Natural killer cell (primary cell): ENCODE measurements at places on chromosomes 1 and 21. TPM values are rescaled to one million over a fixed set of nuclear protein-coding genes. Genes with fewer than 3 reads are reported as not detected.

The ANKRD65 gene
- not detected for total RNA-seq

DNA sequence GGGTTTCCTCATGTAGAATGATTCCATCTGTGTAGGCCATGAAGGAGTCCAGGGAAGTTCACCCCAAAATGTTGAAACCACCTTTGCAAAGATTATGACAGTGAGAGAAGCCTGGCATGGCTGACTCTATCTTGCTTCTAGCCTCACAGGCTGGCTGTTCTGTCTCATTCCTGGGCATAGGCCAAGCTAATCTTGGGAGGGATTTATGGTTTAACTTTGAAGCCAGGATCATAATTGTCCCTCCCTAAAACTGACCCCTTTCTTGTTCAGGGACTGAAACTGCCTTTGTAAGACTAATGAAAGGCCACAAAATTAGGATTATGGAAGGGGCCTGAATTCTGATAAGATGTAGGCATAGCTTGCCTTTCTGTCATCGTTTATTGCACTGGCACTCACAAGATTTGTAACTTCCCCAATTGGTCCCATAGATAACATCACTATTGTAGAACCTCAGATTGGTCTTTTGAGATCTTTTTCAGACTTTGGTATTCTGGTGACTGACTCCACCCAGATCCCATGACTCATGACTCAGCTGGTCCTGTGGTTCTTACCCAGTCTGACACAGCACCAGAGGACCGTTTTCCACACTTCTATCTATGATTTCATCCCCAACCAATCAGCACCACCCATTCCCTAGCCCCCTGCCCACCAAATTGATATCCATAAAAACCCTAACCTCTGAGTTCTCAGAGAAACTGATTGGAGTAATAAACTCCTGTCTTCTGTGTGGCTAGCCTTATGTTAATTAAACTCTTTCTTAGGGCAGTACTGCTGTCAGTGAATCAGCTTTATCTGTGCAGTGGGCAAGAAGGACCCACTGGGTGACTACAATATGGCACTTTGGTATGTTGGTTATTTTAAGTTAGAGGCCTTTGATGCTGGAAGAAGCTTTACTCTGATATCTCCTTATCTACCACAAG lies 13.6 kb upstream of the LAMTOR5 start:
- H3K4me3 ChIP-seq = no peak overlapping the region
- H3K36me3 ChIP-seq = no peaks in the 10 kb centered on the region

- peak within 1 kb of the TSS; percentile 92 for H3K4me3 ChIP-seq
- no peaks in the 10 kb centered on the region for H3K36me3 ChIP-seq
- peak; percentile 95 for DNase-seq
Measured at GRCh38 chr1:179293340-179294327, at the start of gene SOAT1. Gene SOAT1 (plus strand): TSS chr1:179293797. CDS start chr1:179302685, 8,888 bp downstream.

DNA sequence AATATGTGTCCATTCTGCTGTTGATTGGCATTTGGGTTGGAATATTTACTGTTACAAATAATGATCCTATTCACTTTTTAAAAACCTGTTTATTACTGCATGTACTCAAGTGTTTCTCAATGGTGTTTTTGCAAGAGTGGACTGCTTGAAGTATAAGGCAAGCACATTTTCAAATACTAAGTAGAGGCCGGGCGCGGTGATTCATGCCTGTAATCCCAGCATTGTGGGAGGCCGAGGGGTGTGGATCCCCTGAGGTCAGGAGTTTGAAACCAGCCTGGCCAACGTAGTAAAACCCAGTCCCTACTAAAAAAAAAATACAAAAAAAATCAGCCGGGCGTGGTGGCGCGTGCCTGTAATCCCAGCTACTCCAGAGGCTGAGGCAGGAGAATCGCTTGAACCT lies 276.9 kb upstream of the ADGRL4 start:
- no peak overlapping the region for H3K4me3 ChIP-seq
- no peak overlapping the region for H3K27ac ChIP-seq
- H3K4me1 ChIP-seq = no peaks in the 10 kb centered on the region
- no peaks in the 10 kb centered on the region for H3K27me3 ChIP-seq

DNA sequence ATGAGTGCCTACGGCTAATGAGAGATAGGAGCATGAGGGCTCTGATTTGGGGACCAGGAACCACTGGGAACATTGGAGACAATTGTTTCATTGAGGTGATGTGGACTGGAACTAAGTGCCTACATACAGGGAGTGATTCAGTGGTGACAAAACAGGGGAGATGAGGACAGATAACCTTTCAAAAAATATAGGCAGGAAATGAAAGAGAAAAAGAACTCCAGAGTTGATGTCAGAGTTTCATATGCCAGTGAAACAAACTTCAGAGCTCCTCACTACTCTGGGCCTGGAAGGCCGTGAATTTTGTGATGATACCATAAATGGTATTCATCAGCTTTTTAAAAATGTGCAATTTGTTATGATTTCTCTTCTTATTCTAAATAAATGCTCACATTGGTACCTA lies 39.3 kb downstream of the FASLG start:
- no peak for DNase-seq
- H3K4me1 ChIP-seq = peaks cover 55% of the 10 kb centered on the region
- no peak overlapping the region for H3K4me3 ChIP-seq
- no peaks in the 10 kb centered on the region for H3K27me3 ChIP-seq
- H3K36me3 ChIP-seq = no peaks in the 10 kb centered on the region

GRCh38 chr1:20107796-20108195 lies 11.5 kb downstream of the PLA2G2D start:
- no peak for DNase-seq
- no peak overlapping the region for H3K4me3 ChIP-seq
- H3K4me1 ChIP-seq = no peaks in the 10 kb centered on the region
- H3K27ac ChIP-seq = no peak overlapping the region
- no peaks in the 10 kb centered on the region for H3K36me3 ChIP-seq
- H3K27me3 ChIP-seq = no peaks in the 10 kb centered on the region
